ENCODE measurements at places on chromosomes 6 and 20.

DNA sequence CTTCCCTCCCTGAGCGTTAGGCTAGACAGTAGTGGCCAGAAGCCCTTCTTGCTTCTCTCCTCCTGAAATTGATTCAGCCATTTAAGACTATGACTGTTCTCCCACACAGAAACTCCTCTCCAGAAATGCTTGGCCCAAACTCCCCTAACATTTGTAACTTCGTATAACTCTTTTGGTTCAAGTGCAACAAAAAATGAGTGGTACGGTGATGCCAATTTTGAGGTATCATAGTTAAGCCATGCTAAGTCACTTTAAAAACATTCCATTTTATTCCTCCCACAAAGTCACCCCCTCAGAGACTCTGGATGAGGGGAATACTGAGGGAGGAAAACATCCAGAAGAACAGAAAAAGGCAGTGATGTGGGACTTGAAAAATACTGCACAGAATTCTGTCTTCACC lies 21.1 kb upstream of the ROS1 start:
- peaks cover 6% of the 10 kb centered on the region for H3K27me3 ChIP-seq
- H3K36me3 ChIP-seq: no peaks in the 10 kb centered on the region
- H3K4me3 ChIP-seq: no peak overlapping the region
- H3K27ac ChIP-seq: no peak overlapping the region

- no peaks in the 10 kb centered on the region for H3K27me3 ChIP-seq
- H3K4me3 ChIP-seq: no peak overlapping the region
- DNase-seq: no peak
- H3K36me3 ChIP-seq: no peaks in the 10 kb centered on the region
Observed at GRCh38 chr20:17344790-17345189, 118.0 kb downstream of the PCSK2 start.

- H3K27ac ChIP-seq: no peak overlapping the region
- no peaks in the 10 kb centered on the region for H3K27me3 ChIP-seq
- H3K4me3 ChIP-seq: no peak overlapping the region
- H3K4me1 ChIP-seq: no peaks in the 10 kb centered on the region
- no peak for DNase-seq
- no peaks in the 10 kb centered on the region for H3K36me3 ChIP-seq
Observed at GRCh38 chr6:81534934-81535465, 217.5 kb downstream of the TENT5A start.

DNA sequence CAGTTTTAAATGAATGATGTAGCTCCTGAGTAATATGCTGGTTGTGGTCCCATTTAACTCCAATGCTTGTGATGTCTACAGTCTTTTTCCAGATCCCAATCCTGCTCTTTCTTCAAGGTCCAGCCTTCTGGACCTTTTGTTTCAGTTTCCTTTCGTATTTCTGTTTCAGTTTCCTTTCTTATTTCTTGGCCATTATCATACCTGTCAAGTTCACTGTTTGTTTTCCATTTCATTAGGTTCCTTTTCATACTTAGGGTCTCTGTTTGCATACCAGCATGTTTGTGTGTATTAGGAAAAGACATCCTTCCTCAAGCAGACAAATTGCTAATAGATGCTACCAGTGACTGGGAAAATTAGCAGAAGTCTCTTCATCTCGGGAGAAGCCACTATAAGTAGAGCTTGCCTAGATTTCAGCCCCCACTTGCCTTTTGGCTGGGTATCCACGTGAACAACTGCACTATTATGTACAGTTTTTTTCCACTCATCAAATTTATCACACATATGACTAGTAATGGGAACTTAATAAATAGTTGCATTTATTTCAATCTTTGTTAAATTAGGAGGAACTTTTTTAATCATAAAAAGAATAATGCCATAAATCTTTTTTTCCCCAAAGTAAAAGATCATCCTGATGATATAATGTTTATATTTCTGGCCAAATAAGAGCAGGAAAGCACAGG lies 583.4 kb downstream of the BCKDHB start:
- no peak for DNase-seq
- no peaks in the 10 kb centered on the region for H3K4me1 ChIP-seq
- H3K27ac ChIP-seq: no peak overlapping the region

Measured in heart left ventricle (tissue), 16 donors.